ENCODE measurements at places on chromosomes 2 and 18.

- DNase-seq: no peak
Measured at GRCh38 chr2:227365833-227366232, 13.3 kb downstream of the TM4SF20 start.

DNA sequence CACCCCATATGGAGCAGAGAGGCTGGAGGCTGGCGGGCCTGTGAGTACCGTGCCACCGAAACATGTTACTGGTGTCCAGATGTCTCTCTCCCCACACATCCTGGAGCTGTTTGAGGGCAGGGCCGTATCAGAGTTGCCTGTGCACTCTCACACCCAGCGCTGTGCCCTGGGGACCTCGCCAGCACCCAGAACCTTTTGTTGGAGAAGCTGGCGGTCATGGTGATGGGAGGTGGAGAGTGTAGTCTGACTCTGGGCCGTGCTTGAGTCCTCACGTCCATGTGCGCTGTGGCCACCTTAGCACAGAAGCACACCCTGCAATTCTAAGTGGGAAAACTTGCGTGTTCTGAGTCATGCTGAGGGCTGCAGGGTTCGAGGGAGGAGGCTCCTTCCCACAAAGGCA lies 259.2 kb downstream of the NDUFA10 start:
- no peak for DNase-seq

DNA sequence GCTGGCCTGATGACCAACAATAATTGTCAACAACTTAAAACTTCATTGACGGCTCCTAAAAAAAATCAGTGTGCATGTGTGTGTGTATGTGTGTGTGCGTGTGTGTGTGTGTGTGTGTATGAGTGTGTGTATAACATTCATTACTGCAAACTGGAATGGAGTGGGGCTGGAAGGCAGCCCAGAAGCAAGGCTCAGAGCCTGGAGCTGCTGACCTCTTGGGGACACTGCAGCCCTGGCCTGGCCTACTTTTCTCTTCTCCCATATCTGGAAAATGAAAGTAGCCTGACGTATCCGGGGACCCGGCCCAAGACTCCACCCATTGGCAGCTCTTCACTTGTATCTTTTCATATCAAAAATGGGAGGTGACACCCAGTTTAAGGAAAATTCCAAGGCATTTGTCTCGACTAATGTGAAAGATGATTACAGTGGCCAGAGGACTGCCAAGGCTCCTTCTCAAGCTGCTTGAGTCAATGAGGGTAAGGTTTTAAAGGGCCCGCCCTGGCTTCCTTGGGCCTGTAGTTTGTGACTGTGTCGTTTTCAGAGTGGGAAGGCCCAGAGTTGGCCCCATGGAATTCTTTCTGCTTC lies 72.4 kb upstream of the IL1R1 start:
- no peak for DNase-seq

- no peak for DNase-seq
Measured at GRCh38 chr2:109659396-109660045, 45.4 kb downstream of the SOWAHC start.

DNA sequence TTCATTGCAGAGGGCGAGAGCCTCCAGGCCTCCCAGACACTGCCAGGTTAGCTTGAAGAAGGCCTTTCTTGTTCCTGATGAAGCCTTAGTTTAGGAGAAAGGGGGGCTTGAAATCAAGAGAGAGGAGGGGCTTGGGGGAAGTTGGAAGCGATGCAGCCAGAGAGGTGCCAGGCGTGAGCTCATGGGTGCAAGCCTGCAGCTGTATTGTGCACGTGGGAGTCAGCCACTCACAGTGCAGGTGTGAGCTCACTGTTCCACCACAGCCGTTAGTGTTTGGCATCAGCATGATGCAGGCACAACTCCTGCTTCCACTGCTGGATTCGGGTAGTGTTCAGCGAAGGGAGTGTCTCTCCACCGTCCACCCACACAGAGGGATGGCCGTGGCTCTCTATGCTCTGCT lies 68.4 kb upstream of the ALPP start:
- DNase-seq: peak; percentile 30

GRCh38 chr2:62774555-62775366 lies 69.2 kb downstream of the EHBP1 start:
- DNase-seq: no peak

GRCh38 chr2:60972889-60973656 lies 44.4 kb upstream of the PEX13 start:
- DNase-seq: no peak

GRCh38 chr2:88808083-88808482 lies 116.6 kb downstream of the RPIA start:
- DNase-seq: no peak

GRCh38 chr2:61065714-61066709 lies at the start of gene SANBR:
Gene SANBR (plus strand): TSS chr2:61065871. CDS start chr2:61070351, 4,480 bp downstream.
- peak; percentile 77 for DNase-seq

DNA sequence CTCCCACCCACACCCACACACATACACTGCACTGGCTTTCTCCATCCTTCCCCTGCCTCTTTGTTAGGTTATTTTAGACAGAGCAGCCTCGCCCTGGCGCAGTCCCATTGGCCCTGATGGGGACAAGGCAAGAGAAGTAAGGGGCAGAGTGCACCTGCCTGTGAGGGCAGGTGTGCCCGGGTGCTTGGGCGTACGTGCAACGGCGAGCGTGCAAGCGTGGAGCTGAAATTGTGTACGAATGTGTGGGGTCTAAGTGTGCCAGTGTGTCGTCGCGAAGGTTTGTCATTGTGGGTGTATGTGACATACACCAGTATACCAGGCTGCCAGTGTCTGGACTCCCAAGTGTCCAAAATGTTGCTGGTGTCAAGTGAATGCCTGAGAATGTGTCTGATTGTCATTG lies 544 bp downstream of the LRATD1 start:
- no peak for DNase-seq

GRCh38 chr2:120650022-120650644 lies 85.5 kb upstream of the GLI2 start:
- DNase-seq: no peak

DNA sequence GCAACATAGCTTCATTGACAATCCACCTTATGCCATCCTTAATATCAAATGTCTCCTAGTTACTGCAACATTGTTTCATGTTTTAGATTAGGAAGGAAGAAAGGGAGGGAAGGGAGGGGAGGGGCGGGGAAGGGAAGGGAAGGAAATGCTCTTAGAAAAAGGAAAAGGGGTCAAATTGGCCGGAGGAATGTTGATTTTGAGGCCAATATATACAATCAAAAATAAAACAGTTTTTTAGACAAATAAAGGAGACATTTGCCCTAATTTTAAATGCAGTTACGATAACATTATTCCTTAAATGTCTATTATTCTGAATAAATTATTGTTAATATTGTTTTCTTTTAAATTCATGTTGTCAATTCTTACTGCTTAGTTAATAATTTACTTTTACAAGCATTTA lies 33.5 kb upstream of the CALCRL start:
- no peak for DNase-seq

DNA sequence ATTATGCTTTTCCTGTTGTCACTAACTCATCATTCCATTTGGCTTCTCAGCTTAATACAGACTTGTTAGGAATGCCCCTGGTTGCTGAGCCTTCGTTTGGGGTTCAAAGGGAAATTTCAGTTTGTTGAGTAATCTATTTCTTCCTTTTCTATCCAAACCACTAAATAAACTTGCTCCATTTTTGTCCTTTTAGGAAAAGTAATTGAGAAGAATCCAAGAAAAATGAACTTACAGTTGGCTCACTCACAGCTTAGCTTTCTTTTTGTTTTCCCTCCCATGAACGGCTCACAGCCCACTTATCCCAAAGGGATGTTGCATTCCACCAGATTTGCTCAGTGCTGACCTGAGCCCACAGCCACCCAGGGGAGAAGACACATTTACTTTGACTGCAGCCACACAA lies 73.9 kb downstream of the SOX11 start:
- DNase-seq: no peak

DNA sequence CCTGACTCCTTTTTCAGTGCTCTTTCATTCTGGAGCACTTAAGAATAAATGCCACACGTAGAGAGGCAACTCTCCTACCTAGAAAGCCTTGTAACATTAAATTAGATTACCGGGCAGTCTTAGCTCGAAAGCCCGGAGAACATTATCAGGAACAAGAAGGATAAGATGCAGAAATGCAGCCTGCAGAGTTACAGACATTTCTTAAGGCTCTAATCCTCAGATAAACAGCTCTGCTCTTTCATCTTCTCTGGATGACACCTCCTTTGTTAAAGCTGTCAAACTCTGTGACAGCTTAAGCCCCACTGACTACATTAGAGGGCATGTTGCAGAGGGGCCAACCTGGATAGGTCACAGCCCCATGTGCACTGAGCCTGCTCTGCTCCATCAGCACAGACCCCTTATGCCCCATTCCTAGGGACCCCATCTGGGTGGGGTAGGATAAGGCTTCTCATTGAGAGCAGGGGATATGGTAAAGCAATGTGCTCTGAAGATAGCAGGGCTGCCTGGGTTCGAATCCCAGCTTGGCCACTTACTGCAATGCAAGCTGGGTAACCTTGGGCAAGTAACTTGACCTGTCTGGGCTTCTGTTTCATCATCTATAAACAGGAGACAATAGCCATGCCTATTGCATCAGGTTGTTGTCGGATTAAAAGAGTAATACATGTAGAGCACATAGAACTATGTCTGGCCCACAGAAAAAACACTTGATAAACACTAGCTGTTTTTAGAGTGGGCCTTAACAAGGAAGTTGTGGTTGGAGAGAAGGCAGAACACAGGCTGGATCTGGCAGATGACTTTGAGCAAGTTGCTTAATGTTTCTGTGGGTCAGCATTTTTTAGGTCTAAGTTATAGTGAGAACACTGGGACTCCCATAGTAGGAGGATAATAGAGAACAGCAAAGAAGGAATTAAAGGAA lies 111.4 kb downstream of the THNSL2 start:
- DNase-seq: no peak

GRCh38 chr2:176004934-176005333 lies 2.9 kb upstream of the LNPK start:
- DNase-seq: no peak

GRCh38 chr18:50590593-50590992 lies 30.7 kb downstream of the MAPK4 start:
- no peak for DNase-seq

GRCh38 chr18:70450426-70451253 lies 161.8 kb downstream of the SOCS6 start:
- no peak for DNase-seq

DNA sequence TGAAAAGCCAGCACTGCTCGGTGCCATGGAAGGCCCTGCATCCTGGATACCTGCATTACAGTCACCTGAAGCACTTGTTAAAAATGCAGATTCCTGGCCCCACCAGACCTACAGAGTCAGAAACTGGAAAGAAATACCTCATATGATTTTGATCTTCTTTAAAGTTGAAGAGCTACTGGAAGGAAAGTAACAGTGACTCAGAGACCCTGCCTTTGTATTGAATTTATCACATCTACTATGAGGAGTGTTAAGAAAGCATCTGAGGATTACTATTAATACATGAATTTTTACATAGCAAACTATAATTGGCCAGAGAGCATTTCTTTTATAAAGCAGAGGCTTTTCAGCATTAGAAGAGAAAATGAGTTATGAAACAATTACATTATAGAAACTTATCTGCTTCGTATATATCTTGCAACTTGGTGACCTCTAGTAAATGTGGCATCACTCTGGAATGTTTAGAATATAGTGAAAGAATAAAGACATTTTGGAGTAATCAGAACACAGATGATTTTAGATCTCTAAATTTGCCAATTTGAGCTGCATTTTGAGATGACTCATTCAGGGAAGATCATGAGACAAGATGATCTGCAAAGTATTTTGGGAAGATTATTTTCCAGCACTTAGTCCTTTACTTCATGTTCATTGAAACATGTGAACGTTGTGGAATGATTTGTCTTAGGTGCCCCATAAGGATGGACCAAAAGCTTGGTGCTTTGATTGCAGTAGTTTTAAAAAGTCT lies 12.2 kb downstream of the PTPRM start:
- no peak for DNase-seq

DNA sequence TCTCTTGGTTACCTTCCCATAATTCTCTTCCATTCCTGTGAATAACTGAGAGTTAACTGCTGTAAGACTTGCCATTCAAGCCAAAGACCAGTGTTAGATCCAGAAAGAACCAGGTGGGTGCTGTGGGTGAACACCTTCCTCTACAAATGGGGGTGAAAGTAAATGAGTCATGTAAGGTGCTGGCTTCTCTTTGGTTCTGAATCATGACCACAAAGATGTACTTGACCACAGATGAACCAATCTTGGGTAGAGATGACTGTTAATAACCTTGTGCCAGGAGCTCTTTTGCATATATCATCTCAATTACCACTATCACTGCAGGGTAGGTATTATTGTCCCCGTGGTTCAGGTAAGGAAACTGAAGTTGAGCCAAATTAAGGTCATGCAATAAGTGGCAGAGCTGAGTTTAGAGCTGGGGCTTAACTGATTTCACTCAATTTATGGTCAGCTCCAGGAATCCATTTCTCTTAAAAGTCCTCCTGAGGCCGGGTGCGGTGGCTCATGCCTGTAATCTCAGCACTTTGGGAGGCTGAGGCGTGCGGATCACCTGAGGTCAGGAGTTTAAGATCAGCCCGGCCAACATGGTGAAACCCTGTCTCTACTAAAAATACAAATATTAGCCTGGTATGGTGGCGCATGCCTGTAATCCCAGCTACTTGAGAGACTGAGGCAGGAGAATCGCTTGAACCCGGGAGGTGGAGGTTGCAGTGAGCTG lies 244.9 kb upstream of the CXCR4 start:
- no peak for DNase-seq

- no peak for DNase-seq
Measured at GRCh38 chr2:11215407-11215806, 60.1 kb downstream of the SLC66A3 start.

- DNase-seq: no peak
Measured at GRCh38 chr18:32980896-32981295, 208.1 kb upstream of the KLHL14 start.

DNA sequence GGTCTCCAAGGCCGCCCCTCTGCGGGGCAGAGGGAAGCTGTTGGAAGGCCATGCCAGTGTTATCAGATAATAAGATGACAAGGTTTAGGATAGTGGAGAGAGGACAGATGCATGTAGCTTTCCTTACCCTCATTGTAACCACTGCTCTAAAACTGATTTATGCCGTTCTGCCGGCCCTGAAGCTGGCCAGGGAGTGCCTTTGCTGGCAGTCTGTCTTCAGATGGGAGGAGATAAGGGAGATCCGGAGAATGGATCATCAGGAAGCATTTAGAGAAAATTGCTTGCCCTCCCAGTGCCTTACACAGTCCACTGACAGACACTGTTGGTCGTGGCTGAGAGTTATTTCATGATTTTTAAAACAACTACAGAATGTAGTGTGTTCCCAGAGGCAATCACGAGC lies 35.4 kb upstream of the MYO3B start:
- DNase-seq: no peak

GRCh38 chr2:211455216-211455841 lies 898.9 kb downstream of the CPS1 start:
- peak; percentile 13 for DNase-seq

Data from activated CD4-positive, alpha-beta T cell treated with anti-CD3 and anti-CD28 coated beads, Interleukin-2, amount 50 U/mL, for 48 hours (primary cell).